ENCODE measurements at places on chromosomes 16 and 17. TPM values are rescaled to one million over a fixed set of nuclear protein-coding genes. Genes with fewer than 3 reads are reported as not detected.

CYGB gene
- 21.0 TPM for total RNA-seq

HSD11B2 gene
- total RNA-seq = 1.9 TPM

SLFN5 gene
- total RNA-seq = 64.6 TPM

TBC1D3I gene
- not detected for total RNA-seq

CHRNE gene
- 0.64 TPM for total RNA-seq

PLA2G10 gene
- not detected for total RNA-seq

CMTM2 gene
- total RNA-seq = not detected

TRAPPC1 gene
- total RNA-seq = 23.2 TPM

PYY gene
- 2.1 TPM for total RNA-seq

PPP1R27 gene
- total RNA-seq = not detected

SLFN12L gene
- not detected for total RNA-seq

TNP2 gene
- total RNA-seq = not detected

TEKT5 gene
- total RNA-seq = 0.48 TPM

FOXF1 gene
- total RNA-seq = not detected

SLFN14 gene
- total RNA-seq = not detected

HOXB8 gene
- total RNA-seq = 1.2 TPM

PHB1 gene
- total RNA-seq = 187 TPM

NPW gene
- total RNA-seq = under 0.01 TPM

P2RX5 gene
- 3.6 TPM for total RNA-seq

SCNN1B gene
- total RNA-seq = 0.48 TPM

DPEP2 gene
- not detected for total RNA-seq

HOXB1 gene
- not detected for total RNA-seq

CIITA gene
- total RNA-seq = 0.24 TPM

PRAC1 gene
- not detected for total RNA-seq

SLC5A10 gene
- total RNA-seq = under 0.01 TPM

MYCBPAP gene
- total RNA-seq = 0.96 TPM

GAS7 gene
- total RNA-seq = 0.48 TPM

CEMP1 gene
- not detected for total RNA-seq

ATP1B2 gene
- total RNA-seq = not detected

ICAM2 gene
- total RNA-seq = 0.43 TPM

ARL5C gene
- not detected for total RNA-seq

C17orf100 gene
- 0.24 TPM for total RNA-seq

TM4SF5 gene
- not detected for total RNA-seq

TBX2 gene
- total RNA-seq = 0.72 TPM

FBXL16 gene
- 0.21 TPM for total RNA-seq

SLC6A4 gene
- total RNA-seq = not detected

RNF222 gene
- 0.43 TPM for total RNA-seq

NSRP1 gene
- total RNA-seq = 3.1 TPM

NPIPA5 gene
- total RNA-seq = 0.24 TPM

PRKCA gene
- total RNA-seq = 3.6 TPM

KCNJ18 gene
- total RNA-seq = not detected

NPB gene
- total RNA-seq = 1.9 TPM

KIF18B gene
- total RNA-seq = 0.24 TPM

KREMEN2 gene
- 3.2 TPM for total RNA-seq

FN3KRP gene
- 8.4 TPM for total RNA-seq

RABEP2 gene
- 24.3 TPM for total RNA-seq

ABAT gene
- 3.0 TPM for total RNA-seq

Data from tracheal epithelial cell (primary cell).